ENCODE measurements at places on chromosomes 6 and 20. TPM values are rescaled to one million over a fixed set of nuclear protein-coding genes. Genes with fewer than 3 reads are reported as not detected.
A peak's percentile ranks its signal among the peaks of the same experiment; 100 is the strongest.

The KIF25 gene
- total RNA-seq, result not detected

The PSORS1C1 gene
- total RNA-seq, result 5.2 TPM

DNA sequence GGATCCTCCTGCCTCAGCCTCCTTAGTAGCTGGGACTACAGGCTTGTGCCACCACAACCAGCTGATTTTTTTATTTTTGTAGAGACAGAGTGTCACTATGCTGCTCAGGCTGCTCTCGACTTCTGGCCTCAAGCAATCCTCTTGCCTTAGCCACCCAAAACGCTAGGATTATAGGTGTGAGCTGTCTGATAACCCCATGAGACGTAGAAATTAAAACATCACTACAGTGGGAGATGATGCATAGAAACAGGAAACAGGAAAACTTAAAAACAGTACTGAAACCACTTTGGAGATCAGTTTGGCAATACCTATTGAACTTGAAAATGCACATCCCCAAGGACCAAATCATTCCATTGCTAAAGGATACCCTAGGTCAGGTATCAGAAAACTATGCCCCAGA is 10.8 kb downstream of the SENP6 start:
- no peak for DNase-seq
- H3K36me3 ChIP-seq, result no peaks in the 10 kb centered on the region
- H3K4me3 ChIP-seq, result no peak overlapping the region

DNA sequence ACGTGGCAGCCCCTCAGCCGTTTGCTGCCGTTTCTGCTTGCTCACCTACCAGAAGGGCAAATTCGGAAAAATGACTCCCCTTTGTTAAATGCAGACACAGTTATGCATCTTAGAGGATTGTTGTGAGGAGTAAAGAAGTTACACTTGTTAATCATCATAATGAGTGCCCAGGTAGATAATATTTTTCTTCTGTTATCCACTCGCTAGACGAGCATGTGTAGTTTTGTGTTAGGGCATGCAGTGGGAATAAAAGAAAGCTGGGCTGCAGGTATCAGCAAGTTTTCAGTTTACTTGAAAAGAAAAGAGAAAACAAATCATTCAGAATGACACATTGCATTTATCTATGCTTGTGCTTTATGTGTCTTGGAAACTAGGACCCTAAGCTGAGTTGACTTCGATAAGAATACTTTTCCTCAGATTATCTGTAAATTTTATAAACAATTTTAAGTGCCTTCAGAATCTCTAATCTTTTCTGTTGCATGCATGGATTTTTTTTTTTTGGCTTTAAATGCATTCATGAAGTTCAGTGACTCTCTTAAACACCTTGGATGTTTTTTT is 365.3 kb downstream of the QKI start:
- no peak overlapping the region for H3K4me3 ChIP-seq
- no peaks in the 10 kb centered on the region for H3K4me1 ChIP-seq
- H3K27me3 ChIP-seq, result no peaks in the 10 kb centered on the region
- H3K27ac ChIP-seq, result no peak overlapping the region

DNA sequence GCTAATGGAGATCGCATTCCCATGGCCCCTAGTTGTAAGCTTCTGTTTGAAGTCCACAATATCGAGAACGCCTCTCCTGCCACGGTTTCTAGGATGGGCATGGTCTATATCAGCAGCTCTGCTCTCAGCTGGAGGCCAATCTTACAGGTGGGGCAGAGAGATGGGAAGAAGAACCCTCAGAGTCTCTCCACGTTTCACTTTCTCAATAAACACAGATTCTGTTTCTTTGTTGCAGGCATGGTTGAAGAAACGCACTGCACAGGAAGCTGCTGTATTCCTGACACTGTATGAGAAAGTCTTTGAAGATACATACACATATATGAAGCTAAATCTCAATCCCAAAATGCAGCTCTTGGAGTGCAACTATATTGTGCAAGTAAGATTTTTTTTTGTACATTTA is 157.9 kb downstream of the DNAH8 start:
- H3K27ac ChIP-seq, result no peak overlapping the region
- DNase-seq, result no peak
- H3K36me3 ChIP-seq, result no peaks in the 10 kb centered on the region
- no peak overlapping the region for H3K4me3 ChIP-seq
- peaks cover 12% of the 10 kb centered on the region for H3K27me3 ChIP-seq
- no peaks in the 10 kb centered on the region for H3K4me1 ChIP-seq

- H3K4me3 ChIP-seq, result no peak overlapping the region
- H3K36me3 ChIP-seq, result no peaks in the 10 kb centered on the region
- H3K27me3 ChIP-seq, result no peaks in the 10 kb centered on the region
Measured at GRCh38 chr6:51137777-51138176, 319.1 kb downstream of the TFAP2B start.

- H3K4me1 ChIP-seq, result peaks cover 10% of the 10 kb centered on the region
- H3K4me3 ChIP-seq, result no peak overlapping the region
- DNase-seq, result no peak
- no peaks in the 10 kb centered on the region for H3K36me3 ChIP-seq
Measured at GRCh38 chr6:38508894-38509293, 130.8 kb downstream of the BTBD9 start.

- peak overlapping the region; percentile 73 for H3K27ac ChIP-seq
- peaks cover 5% of the 10 kb centered on the region for H3K4me1 ChIP-seq
- no peaks in the 10 kb centered on the region for H3K27me3 ChIP-seq
- no peak for DNase-seq
- no peaks in the 10 kb centered on the region for H3K36me3 ChIP-seq
Measured at GRCh38 chr6:128478230-128479047, 42.0 kb downstream of the PTPRK start.

DNA sequence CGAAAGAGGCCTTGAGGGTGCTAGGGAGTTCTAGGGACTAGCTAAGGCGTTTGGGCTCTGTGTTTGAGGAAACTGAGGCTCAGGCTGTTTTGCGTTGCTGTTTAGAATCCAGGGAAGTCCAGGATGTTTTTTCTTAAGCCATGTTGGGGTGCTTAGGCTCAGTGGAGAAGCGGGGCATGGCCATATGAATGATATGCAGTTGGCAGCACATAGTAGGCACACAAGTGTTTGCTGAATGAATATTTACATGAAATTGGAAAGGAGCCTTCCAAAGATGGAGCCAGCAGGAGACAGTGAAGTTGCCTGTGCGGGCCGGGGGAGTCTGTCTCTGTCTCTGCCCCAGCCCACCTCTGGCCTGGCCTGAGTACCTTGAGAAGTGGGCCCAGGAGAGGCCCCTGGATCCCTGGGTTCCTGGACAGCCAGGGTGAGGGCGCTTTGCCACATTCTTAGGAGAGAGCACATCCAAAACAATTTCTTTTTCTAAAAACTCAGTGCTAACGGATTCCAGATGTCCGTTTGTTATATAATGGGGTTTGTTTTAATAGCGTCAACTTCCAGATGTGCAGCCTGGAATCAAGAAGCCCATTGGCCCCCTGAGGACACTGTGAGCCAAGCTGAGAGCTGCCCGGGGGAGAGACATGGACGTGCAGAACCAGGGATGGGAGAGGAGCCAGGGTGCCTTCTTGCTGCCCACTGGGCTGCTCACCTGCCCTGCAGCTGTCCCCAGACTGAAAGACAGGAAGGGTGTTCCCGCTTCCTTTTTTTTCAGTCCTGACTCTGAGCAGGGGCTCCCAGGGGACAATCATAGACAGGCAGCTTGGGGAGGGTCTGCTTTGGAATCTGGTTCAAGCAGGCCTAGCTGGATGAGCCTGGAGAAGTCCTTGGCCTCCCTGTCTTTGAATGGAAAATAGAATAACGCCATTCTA is 20.1 kb upstream of the EMILIN3 start:
- H3K36me3 ChIP-seq, result no peaks in the 10 kb centered on the region
- DNase-seq, result peak; percentile 80
- no peak overlapping the region for H3K4me3 ChIP-seq
- no peaks in the 10 kb centered on the region for H3K27me3 ChIP-seq
- H3K27ac ChIP-seq, result no peak overlapping the region

GRCh38 chr6:4909063-4909706 is 94.7 kb downstream of the RPP40 start:
- no peak overlapping the region for H3K27ac ChIP-seq
- H3K4me3 ChIP-seq, result no peak overlapping the region
- no peaks in the 10 kb centered on the region for H3K36me3 ChIP-seq
- peaks cover 77% of the 10 kb centered on the region for H3K4me1 ChIP-seq
- H3K27me3 ChIP-seq, result no peaks in the 10 kb centered on the region

GRCh38 chr6:27422651-27423332 is 34.2 kb downstream of the ZNF391 start:
- no peaks in the 10 kb centered on the region for H3K27me3 ChIP-seq
- H3K4me1 ChIP-seq, result no peaks in the 10 kb centered on the region
- no peak overlapping the region for H3K4me3 ChIP-seq
- no peak for DNase-seq
- no peaks in the 10 kb centered on the region for H3K36me3 ChIP-seq
